Spinal cord (tissue), 10 donors: ENCODE measurements at places on chromosomes 13 and 19. TPM values are rescaled to one million over a fixed set of nuclear protein-coding genes. Genes with fewer than 3 reads are reported as not detected.

UBE2L5 gene
- not detected for total RNA-seq

ZMYM5 gene
- total RNA-seq, result 21.1 TPM

ACP7 gene
- total RNA-seq, result 0.10 TPM

CAPN12 gene
- total RNA-seq, result 1.1 TPM

EDNRB gene
- total RNA-seq, result 287 TPM

LYPD5 gene
- total RNA-seq, result 2.3 TPM

TEAD2 gene
- 10.6 TPM for total RNA-seq

EFNA2 gene
- total RNA-seq, result 2.1 TPM

ADAMTS10 gene
- 98.6 TPM for total RNA-seq

DMRTC2 gene
- total RNA-seq, result not detected

GPC6 gene
- total RNA-seq, result 109 TPM

SHISA7 gene
- 4.0 TPM for total RNA-seq

PDX1 gene
- total RNA-seq, result not detected

PSG1 gene
- not detected for total RNA-seq

BEST2 gene
- total RNA-seq, result not detected

CEACAM7 gene
- total RNA-seq, result not detected

CD22 gene
- 13.5 TPM for total RNA-seq
